Uterus (tissue), 4 donors: ENCODE measurements at places on chromosomes 1 and 21. TPM values are rescaled to one million over a fixed set of nuclear protein-coding genes. Genes with fewer than 3 reads are reported as not detected.

Gene FTCD
- total RNA-seq, result not detected

Gene KRTAP19-3
- not detected for total RNA-seq

Gene BRDT
- total RNA-seq, result 0.14 TPM

Gene PPFIA4
- total RNA-seq, result not detected

Gene C1orf115
- total RNA-seq, result 10.8 TPM

Gene AMY1A
- not detected for total RNA-seq

Gene GABRD
- total RNA-seq, result not detected

Gene RGS16
- total RNA-seq, result not detected

Gene PTPRU
- 38.5 TPM for total RNA-seq

Gene MEX3A
- total RNA-seq, result 0.29 TPM

Gene KCNA2
- total RNA-seq, result not detected

Gene C1QB
- total RNA-seq, result 26.1 TPM

Gene TRNP1
- 10.8 TPM for total RNA-seq

Gene NHLH1
- not detected for total RNA-seq

Gene MRPS14
- total RNA-seq, result 34.1 TPM

Gene AGT
- 0.77 TPM for total RNA-seq

Gene PPM1J
- total RNA-seq, result 0.90 TPM

Gene WNT9A
- total RNA-seq, result not detected

Gene OR2G6
- total RNA-seq, result not detected

Gene RUNX3
- not detected for total RNA-seq

Gene DPT
- 54.8 TPM for total RNA-seq

Gene FAM163A
- total RNA-seq, result not detected

Gene S100A7
- not detected for total RNA-seq

Gene IL23R
- total RNA-seq, result not detected

Gene NBPF20
- total RNA-seq, result 5.3 TPM

Gene GABPA
- 39.5 TPM for total RNA-seq

Gene DNALI1
- total RNA-seq, result 5.0 TPM

Gene F3
- 85.6 TPM for total RNA-seq

Gene KRTAP11-1
- not detected for total RNA-seq

Gene IFFO2
- 5.9 TPM for total RNA-seq

Gene HPCA
- total RNA-seq, result 0.76 TPM

Gene PTAFR
- total RNA-seq, result under 0.01 TPM

Gene KCNC4
- 3.3 TPM for total RNA-seq

Gene BEST4
- total RNA-seq, result 0.21 TPM

Gene HENMT1
- 11.3 TPM for total RNA-seq

Gene PRAMEF1
- total RNA-seq, result not detected

Gene TEDDM1
- total RNA-seq, result not detected

Gene NBPF8
- total RNA-seq, result 7.1 TPM

Gene KRTAP12-3
- total RNA-seq, result not detected

Gene VANGL1
- total RNA-seq, result 9.1 TPM

Gene STX12
- total RNA-seq, result 49.7 TPM

Gene AVPR1B
- 0.62 TPM for total RNA-seq

Gene CADM3
- 8.8 TPM for total RNA-seq

Gene KCNN3
- 10.5 TPM for total RNA-seq

Gene COL16A1
- total RNA-seq, result 292 TPM
